ENCODE measurements at places on chromosomes 11 and 22. TPM values are rescaled to one million over a fixed set of nuclear protein-coding genes. Genes with fewer than 3 reads are reported as not detected.

DNA sequence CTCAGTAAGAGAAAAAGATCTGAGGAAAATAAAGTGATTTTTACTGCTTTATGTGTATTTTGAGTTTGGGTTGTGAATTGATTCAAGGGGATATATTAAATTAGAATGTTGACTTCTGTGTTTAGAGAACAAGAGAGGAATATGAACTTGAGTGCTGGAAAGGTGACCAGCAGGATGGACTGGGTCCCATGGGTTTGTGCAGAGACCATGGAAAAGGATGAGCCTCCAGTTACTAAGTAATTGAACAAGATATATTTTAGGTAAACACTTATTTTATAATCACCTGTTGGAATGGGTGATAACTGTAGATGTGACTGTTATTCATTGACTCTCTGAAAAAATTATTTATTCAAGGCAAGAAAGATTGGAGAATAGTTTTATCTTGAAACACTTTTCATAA, 82.0 kb upstream of the TOP3B start:
- H3K27ac ChIP-seq, result no peak overlapping the region
- H3K4me3 ChIP-seq, result no peak overlapping the region
- no peaks in the 10 kb centered on the region for H3K27me3 ChIP-seq

- H3K27ac ChIP-seq, result no peak overlapping the region
- H3K4me1 ChIP-seq, result peaks cover 3% of the 10 kb centered on the region
- no peaks in the 10 kb centered on the region for H3K36me3 ChIP-seq
- no peaks in the 10 kb centered on the region for H3K27me3 ChIP-seq
- no peak overlapping the region for H3K4me3 ChIP-seq
Measured at GRCh38 chr11:62390722-62391121, 28.1 kb upstream of the SCGB1A1 start.

- DNase-seq, result no peak
- H3K36me3 ChIP-seq, result no peaks in the 10 kb centered on the region
- H3K27me3 ChIP-seq, result no peaks in the 10 kb centered on the region
- H3K4me1 ChIP-seq, result no peaks in the 10 kb centered on the region
Measured at GRCh38 chr11:125301346-125301745, 136.8 kb downstream of the PKNOX2 start.

DNA sequence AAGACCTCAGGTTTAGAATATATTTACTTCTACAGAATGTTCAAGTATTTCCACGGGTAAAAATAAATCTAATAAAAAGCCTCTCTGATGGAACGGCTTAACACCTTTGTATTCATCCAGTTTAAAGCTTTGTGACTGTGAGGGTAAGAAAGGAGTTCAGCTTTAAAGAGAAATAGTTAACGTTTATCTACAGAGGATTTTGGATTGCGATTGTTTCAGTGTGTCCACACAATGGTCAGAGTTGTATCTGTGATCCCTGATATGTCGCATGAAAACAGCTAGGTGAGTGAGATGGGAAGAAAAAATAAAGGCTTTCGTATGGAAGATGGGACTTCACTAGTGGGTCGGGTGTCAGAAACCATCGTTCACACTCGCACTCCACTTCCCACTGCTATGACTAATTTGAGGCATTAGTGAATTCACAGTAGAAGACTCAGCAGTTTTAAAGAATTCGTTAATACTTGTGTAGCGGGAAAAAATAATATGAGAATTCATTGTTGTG, 1.6 kb downstream of the APLP2 start:
- no peaks in the 10 kb centered on the region for H3K36me3 ChIP-seq
- no peaks in the 10 kb centered on the region for H3K27me3 ChIP-seq
- H3K27ac ChIP-seq, result no peak overlapping the region

DNA sequence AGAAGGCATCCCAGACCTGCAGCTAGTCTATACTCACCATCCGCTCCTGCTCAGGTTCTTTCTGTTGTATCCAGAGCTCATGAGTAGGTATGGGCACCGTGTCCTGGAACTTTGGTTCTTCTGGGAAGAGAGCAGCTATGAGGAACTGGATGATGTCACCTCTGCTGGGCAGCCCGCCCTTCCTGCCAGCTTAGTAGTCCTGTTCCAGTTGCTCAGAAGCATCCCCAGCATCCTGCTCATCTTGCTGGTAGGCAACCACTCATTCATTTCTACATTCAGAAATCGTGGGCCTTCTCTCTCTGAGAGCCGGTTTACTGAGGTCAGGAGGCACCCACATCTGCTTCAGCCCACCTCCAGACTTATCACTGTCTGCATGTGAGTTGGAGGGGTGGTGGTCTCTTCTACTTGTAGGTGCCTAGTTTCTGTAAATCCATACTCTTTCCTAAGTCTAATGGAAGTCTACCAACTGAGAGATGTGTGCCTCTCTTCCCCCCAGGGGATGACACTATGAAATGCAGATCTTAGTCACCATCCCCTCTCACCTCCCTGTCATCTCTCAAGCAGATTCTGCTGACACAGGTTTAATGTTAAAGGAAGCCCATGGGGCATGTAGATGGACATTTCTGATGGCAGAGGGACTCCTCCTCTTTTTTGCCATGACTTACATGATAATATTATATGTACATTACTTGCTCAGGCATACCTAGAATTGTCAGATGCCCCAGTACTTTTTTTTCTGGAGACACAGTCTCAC, 29.6 kb upstream of the CCDC134 start:
- H3K4me1 ChIP-seq, result no peaks in the 10 kb centered on the region
- no peak for DNase-seq
- H3K36me3 ChIP-seq, result no peaks in the 10 kb centered on the region
- H3K27me3 ChIP-seq, result no peaks in the 10 kb centered on the region

DNA sequence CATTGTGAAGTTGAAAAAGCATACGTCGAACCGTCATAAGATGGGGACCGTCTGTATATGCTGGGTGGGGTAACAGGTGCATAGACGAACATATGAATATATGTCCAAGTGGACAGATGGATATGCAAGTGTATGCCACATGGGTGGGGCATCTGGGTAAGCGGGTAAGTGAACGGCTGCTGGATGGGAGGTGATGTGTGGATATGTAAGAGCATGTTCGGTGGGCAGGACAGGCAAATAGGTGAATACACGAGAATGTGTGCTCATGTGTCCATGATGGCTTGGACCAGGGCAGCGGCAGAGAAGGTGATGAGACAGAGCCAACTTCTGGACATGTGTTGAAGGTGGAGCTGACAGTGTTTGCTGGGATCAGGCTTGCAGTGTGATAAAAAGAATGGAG, 12.0 kb downstream of the IFITM10 start:
- H3K4me1 ChIP-seq, result no peaks in the 10 kb centered on the region
- H3K27me3 ChIP-seq, result no peaks in the 10 kb centered on the region
- no peak overlapping the region for H3K4me3 ChIP-seq

DNA sequence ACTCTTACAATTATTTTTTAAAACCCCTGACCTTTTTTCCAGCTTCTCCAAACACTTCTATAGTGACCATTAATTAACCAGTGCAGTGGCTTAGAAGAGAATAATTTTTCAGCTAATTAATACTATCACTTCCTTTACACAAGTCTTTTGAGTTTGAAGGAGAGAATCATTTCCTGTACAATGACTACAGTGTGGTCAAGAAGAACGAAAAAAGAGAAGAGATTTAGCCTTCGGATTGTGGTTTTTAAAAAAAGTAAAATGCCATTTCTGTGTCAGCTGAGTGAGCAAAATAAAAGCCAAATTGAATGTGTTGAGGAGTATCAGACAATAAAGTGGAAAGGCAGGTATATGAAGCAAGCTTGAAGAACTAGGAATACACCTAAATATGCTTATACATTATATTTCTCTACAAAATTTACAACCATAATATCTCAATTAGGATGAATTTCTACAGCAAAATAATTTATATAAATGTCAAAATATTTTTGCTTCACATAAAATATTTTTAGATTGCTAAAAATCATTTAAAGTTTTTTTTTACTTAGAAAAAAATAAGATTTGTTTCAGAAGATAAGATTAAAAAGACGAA, 1155.2 kb upstream of the CNTN5 start:
- H3K4me3 ChIP-seq, result no peak overlapping the region
- H3K27ac ChIP-seq, result no peak overlapping the region

TRIM49C gene
- total RNA-seq, result not detected

WEE1 gene
- 33.9 TPM for total RNA-seq

Data from kidney (tissue), 22 donors.